ENCODE measurements at places on chromosomes 4 and X.

DNA sequence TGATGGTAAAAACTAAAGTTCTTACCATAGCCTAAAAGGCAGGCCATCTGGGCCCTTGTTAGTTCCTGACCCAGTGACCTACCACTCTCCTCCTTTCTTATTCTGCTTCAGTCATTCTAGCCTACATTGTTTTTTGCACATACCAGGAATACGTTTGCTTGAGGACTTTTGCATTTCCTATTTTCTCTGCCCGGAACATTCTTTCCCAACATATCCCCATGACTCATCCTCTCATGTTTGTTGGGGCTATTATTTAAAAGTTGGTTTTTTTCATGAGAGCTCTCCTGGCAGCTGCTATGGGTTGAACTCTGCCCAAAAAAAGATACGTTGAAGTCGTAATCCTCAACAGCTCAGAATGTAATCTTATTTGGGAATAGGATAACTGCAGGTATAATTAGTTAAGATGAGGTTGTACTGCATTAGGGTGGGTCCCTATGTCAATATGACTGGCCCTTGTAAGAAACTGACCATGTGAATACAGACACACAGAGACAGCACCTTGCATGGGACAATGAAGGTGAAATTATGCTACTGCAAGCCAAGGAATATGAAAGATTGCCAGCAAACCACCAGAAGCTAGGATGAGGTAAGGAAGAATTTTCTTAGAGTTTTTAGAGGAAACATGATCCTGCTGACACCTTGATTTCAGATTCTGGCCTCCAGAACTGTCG lies 138.3 kb upstream of the PDHA2 start:
- no peak for DNase-seq

- DNase-seq = no peak
These were observed 326.7 kb downstream of the MAPK10 start for GRCh38 chr4:86033171-86033570.

DNA sequence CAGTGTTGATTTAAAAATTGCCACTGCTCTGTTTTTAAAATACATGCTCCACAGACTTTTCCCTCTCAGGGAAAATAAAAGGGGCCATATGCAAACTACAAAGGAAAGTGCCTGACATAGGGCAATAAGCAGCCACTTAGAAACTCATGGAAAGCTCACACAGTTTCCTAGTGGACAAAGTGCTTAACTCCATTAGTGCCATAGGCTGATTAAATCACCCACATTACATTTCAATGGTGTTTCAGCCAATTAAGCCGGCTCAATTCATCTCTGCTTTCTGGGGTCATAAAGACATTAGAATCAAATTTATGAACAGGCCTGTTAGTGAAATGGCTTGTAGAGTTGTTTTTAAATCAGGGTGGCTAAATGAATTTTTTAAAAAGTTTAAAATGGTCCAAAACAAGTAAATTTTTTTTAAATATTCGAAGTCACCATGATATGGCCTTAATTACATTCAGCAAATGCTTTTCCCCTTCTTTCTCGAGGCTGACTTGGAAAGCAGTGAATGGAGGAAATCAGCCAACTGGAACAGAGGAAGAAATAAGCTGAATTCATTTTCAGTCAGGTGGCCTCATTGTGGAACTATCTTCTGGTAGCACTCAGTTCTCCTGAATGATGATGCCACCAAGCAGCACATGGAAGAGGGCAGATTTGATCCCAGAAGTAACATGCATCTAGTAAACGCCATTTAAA lies 2305.1 kb upstream of the AGA start:
- DNase-seq = no peak

DNA sequence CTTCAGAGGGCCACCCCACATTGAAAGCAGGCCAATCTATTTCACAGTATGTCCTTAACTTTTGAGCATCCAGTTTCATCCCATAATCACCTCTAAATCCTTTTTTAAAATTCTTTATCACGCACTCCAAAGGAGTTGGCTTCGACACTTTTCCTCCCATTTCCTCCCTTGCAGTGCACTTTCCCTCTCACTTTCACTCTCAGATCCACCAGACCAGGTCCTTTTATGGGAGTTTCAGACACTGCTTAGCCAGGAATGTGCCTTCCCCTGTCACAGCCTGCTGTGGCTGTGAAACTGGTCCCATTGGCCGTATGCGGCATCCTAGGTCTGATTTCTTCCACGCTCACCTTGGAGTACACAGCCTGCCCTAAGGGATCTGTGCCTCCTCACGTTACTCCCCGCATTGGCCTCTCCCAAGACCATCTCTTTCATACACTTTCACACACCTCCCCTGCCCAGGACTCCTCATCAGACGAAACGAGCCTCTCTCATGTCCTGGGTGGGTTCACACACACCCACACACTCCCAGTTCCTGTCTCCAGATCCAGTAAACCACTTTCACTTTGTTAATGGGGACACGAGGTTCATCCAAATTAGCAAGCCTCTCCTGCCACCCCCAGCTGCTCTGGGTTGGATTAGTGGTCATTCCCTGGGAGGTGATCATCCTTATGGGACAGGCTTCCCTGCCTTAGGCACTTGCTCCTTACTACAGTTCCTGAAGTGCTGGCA lies 10.0 kb upstream of the RHOXF2B start:
- DNase-seq = no peak
